ENCODE measurements at places on chromosomes 6 and 20.

GRCh38 chr20:53559816-53560215 lies 33.8 kb downstream of the ZNF217 start:
- no peak for DNase-seq

DNA sequence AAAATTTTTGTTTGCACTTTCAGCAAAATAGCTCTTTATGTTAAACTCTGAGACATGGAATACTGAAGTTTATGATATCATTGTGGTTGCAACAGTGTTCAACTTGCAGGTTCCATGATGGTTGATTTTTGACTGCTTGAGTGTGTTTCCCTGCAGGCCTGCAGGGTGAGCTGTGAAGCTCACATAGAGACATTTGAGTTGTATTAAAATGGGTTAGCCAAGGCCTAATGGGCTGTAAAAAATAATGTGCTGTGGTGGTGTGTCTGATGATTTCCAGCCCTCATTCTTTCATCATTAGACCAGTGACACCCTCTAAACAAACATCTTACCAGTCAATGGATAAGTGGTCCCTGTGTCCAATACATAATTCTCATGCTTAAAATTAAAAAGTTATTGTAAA lies 321.4 kb downstream of the FARS2 start:
- DNase-seq, result no peak

- DNase-seq, result no peak
These were observed 22.5 kb downstream of the SULF2 start for GRCh38 chr20:47762699-47763268.

- no peak for DNase-seq
These were observed 414.3 kb downstream of the KIF16B start for GRCh38 chr20:16158976-16159286.

DNA sequence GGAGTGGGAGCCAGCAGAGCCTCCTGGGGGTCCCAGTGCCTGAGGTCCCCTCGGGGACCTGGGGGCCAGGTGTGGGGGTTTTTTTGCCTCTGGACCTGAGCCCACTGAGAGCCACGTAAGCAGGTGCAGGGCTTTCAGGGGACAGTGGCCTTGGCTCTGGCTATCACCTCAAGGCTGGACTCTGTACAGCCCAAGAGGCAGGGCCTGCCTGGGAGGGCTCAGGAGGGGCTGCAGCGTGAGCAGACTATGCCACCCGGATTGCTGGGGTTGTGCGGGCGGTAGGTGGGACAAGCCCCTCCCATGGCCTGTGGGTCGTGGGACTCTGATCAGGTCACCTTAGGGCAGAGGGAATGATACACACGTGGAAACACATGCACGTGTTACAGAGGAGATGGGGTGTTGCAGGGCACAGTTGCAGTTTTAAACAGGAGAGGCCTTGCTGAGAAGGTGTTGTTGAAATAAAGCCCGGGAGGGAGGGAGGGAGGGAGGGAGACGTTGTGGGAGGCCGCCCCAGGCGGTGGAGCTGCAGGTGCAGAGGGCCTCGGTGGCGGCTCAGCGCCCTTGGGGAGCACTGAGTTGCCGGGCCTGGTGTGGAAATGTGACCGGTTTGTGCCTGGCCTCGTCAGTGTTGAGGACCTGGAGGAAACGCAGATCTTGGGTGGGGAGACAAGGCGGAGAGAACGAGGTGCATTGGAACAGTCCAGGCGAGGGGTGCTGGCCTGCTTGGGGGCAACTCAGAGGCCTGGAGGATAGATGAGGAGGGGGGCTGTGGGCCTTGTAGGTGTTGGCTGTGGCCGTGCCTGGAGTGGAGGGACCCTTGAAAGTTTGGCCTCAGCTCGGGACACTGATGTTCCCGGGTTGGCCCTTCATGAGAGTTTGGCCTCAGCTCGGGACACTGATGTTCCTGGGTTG lies 2.3 kb downstream of the TCEA2 start:
- no peak for DNase-seq

DNA sequence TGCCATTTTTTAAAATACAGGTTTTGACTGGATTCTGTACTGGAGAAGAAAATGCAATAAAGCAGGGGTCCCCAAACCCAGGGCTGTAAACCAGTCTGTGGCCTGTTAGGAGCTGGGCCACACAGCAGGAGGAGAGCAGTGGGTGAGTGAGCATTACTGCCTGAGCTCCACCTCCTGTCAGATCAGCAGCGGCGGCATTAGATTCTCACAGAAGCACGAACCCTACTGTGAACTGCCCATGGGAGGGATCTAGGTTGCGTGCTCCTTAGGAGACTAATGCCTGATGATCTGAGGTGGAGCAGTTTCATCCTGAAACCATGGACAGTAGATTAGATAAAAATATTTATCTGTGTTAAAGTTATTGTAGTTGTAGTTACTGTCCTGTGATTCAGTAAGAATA lies 21.1 kb upstream of the FBXO9 start:
- DNase-seq, result no peak

GRCh38 chr6:136549300-136550044 lies 750 bp downstream of the MAP7 start:
- DNase-seq, result no peak

DNA sequence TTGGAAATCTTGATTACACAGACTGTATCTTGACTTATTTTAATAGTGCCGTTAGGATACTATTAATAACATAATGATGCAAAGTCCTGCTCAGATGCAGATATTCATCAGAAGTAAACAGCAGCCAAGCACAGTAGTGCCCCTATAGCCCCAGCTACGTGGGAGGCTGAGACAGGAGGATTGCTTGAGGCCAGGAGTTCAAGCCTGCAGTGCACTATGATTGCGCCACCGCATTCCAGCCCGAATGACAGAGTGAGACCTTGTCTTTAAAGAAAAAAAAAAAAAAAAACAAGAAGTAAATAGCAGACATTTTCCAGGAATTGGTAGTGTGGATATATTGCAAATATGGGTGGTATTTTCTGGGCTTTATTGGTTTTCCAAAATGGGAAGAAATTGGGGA lies 61.8 kb downstream of the TULP4 start:
- DNase-seq, result no peak

GRCh38 chr6:166775180-166775922 lies 148.3 kb upstream of the RPS6KA2 start:
- DNase-seq, result peak; percentile 9
